Effector CD8-positive, alpha-beta T cell (primary cell): ENCODE measurements at places on chromosomes 5 and 9.
A peak's percentile ranks its signal among the peaks of the same experiment; 100 is the strongest.

DNA sequence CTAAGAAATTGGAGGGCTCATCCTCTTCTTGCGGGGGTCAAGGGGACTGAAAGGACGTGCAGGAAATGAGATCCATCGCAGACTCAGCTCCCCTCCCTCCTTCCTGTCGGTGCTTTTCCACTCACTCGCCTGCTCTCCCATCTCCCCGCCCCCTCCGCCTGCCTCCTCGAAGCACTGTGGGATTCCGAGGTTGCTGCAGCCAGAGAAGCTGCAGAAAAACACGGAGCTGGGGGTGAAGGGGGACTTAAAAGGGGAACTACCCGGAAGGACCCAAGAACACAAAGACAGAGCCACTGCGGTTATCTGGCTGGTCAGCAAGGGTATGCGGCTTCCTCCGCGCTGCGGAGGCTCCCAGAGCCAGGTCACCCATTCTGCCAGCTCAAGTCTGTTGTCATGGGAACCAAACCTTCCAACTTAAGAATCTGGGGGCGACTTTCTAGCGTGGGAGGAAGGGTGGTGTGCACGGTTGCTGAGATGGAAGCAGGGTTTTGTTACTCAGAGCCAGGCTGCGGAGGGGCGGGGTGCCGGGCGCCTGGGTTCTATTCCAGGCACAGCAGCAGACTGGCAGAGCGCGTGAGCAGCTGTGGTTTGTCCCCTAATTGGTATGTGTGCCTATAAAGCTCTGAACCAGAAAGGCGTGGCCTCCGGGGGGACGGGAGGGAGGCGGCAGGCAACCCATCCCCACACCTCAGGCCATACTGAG is 24.9 kb downstream of the PCDHGC5 start:
- DNase-seq: peak; percentile 3

- no peak for DNase-seq
These were observed 23.3 kb downstream of the SMIM23 start for GRCh38 chr5:171808951-171809350.

DNA sequence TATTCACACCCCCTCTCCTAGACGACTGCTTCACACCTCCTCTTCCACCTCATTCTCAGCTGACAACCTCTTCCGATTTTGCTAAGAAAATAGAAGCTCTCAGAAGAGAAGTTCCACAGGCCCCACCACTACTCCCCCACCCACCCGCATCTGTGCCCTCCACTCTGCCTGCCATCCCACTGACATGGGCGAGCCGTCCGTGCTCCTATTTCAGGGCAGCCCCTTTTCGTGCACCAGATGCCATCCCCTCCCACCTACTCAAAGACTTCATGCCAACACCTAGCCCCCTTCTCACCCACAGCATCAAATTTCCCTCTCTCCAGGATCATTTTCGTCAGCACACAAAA is 34.6 kb upstream of the JADE2 start:
- no peak for DNase-seq

- no peak for DNase-seq
These were observed 361.6 kb upstream of the RIOK2 start for GRCh38 chr5:97544678-97545077.

- DNase-seq: no peak
These were observed 40.8 kb upstream of the MEF2C start for GRCh38 chr5:88923623-88924329.

DNA sequence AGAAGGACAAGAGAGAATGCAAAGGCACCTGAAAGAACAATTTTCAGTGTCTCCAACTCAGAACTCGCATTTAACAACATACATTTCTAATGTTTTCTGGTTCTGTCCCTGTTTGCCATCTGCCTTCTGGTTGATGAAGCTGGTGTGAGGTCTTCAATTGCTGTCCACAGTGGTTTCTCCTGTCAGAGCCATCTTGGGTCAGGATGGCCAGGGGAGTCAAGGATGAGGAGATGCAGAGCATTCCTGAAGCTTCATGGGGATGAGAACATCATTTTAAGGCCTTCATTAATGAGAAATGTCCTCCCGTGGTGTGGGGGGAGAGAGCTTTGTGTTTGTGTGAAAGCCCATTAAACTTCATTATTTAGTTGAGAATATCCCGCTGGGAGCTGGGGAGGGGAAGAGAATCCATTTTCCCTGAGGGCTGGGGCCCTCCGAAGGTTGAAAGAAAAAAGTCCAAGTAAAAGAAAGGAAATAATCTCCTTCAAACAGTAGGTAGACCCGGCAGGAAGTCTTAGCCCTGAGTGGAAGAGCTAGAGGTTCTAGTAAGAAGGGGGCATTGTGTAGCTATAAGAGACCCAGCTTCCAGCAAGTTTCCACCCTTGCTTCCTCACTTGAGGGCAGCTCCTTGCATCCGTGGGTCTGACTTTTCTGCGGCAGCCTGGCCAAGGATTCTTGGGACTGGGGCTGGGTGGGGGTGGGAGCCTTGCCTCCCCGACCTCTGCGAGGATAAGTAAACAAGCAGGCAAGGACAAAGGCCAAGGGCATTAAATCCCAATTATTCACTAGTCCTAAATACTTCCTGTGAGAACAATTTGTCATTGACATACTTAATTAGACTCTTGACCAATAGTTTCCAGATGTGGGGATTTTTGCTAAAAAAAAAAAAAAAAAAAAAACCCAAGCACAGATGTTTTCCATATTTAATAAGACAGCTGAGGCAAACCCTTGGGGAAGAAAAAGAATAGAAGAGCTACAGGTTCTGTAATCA is 119.2 kb downstream of the MSX2 start:
- no peak for DNase-seq

DNA sequence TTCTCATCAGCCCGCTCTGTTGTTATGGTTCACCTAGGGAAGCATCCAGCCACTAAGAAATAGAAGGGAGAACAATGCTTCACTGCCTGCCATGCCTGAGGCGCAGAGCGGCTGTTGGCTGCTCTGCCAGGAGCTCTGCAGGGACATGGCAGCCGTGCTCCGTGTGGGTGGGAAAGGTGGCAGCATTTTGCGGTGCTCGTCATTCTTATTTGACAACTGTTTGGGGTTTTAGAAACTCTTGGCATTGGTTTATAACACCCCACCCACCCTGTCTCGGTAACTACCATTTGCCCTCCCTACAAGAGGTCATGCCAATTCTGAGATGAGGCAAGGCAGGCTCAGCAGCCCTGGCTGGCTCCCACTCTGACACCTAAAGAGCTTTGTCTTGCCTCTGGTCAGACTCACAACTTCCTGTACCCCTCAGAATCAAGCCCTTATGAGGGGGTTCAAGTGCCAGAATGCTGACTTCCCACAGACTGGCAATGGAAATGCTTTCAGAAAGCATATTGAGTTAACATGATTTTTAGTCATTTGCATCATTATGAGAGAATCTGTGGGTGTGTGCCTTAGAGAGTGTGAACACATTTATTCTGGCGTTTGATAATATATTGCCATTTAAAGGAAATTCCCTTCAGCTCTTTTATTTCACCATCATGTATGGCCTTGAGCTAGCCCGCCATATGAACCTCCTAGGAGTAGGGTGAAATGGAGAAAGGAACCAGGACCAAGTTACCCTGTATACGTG is 288.0 kb upstream of the ANKRD55 start:
- DNase-seq: no peak

GRCh38 chr5:125579182-125579581 is 832.7 kb upstream of the ZNF608 start:
- DNase-seq: no peak

DNA sequence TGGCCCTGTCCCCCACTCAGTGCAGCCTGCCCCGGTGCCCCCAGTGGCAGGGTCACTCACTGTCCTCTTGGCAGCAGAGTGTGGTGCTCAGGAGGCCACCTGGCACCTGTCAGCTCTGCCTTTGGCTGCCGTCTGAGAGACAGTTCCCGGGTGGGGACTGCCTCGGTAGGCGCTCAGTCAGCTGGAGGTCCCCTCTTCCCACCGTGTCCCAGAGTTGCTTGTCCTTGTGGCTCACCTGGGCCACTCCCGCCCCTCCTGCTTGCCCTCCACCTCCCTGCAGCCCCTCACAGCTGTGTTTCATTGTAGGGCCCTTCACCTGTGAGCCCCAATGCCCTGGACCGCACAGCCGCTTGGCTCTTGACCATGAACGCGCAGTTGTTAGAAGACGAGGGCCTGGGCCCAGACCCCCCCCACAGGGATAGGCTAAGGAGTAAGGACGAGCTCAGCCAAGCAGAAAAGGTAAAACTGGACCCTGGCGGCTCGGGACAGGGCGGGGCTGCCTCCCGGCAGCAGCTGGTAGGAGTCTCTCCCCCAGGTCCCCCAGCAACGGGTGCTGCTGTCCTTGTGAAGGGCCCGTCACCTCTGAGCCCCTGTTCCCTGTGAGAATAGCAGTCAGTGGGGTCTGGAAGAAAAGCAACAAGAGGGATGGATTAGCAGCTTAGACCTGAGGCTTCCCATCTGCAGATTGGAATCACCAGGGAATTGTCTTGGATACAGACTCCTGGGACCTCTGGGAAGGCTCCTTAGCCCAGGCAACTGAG is 122.7 kb downstream of the DAB2IP start:
- no peak for DNase-seq

- DNase-seq: peak; percentile 15
These were observed 15.0 kb downstream of the LHX6 start for GRCh38 chr9:122213589-122214413.

- DNase-seq: no peak
These were observed 4.1 kb upstream of the CARD9 start for GRCh38 chr9:136377341-136378169.

DNA sequence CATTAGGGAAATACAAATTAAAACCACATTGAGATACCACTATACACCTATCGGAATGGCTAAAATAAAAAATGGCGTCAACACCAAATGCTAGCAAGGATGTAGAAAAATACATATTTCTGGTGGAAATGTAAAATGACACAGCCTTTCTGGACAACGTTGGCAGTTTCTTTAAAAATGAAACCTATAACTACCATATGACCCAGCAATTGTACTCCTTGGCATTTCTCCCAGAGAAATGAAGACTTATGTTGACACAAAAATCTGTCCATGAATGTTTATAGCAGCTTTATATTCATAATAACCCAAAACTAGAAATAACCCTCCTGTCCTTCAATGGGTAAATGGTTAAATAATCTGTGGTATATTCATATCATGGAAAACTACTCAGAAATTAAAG is 188.7 kb upstream of the RAD23B start:
- no peak for DNase-seq

- no peak for DNase-seq
These were observed 124.9 kb downstream of the MRPS30 start for GRCh38 chr5:44933686-44934085.
